ENCODE measurements at places on chromosomes 3 and 15. TPM values are rescaled to one million over a fixed set of nuclear protein-coding genes. Genes with fewer than 3 reads are reported as not detected.

DNA sequence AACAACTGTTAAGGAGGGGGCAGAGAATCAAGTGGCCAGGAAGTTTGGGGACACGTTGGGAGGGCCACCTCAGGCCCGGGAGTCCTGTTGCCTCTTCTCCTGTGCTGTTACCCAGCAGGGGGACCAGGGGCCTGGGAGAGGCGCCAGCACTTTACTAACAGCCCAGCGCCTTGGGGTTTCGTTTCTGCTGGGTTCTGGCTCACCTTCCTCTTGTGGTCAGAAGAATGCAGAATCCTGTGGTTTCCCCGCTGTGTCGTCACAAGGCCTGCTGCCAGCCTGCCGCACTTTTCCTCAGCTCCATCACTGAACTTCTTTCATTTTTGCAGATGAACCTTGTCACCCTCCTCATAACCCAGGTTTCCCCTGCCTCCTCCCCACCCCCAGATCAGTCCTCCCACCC lies 67.7 kb downstream of the SLC30A4 start:
- H3K4me3 ChIP-seq: no peak overlapping the region
- peaks cover 41% of the 10 kb centered on the region for H3K4me1 ChIP-seq
- no peak overlapping the region for H3K27ac ChIP-seq
- peaks cover 30% of the 10 kb centered on the region for H3K27me3 ChIP-seq
- H3K36me3 ChIP-seq: no peaks in the 10 kb centered on the region
- DNase-seq: peak; percentile 75

GRCh38 chr3:48664929-48665328 lies 2.2 kb upstream of the CELSR3 start:
- H3K4me3 ChIP-seq: no peak overlapping the region
- peaks cover 15% of the 10 kb centered on the region for H3K27me3 ChIP-seq
- no peaks in the 10 kb centered on the region for H3K36me3 ChIP-seq

- H3K36me3 ChIP-seq: no peaks in the 10 kb centered on the region
These were observed 380.8 kb downstream of the GRM7 start for GRCh38 chr3:7241584-7242302.

DNA sequence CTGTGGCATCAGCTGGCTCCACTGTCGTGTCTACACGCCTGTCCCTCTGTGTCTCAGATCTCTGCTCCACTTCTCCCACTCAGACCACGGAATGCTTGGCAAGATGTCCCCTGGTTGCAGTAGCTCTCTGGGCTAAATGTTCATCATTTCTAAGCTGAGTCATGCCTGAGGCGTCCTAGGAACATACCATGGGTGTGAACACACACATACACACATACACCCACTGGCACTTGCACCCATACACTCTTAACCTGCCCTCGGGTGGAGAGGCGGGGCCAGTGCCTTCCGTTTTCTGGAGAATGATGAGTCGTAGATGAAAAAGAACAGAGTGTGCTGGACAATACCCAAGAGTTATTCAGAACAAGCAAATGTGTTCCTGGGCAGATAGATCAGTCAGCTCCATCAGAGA lies 72.4 kb downstream of the SENP2 start:
- H3K4me3 ChIP-seq: no peak overlapping the region
- peak overlapping the region; percentile 88 for H3K27ac ChIP-seq
- DNase-seq: peak; percentile 99
- peaks cover 23% of the 10 kb centered on the region for H3K36me3 ChIP-seq
- H3K27me3 ChIP-seq: no peaks in the 10 kb centered on the region
- peaks cover 59% of the 10 kb centered on the region for H3K4me1 ChIP-seq

GRCh38 chr15:63481105-63481810 lies 23.1 kb upstream of the USP3 start:
- DNase-seq: no peak
- no peaks in the 10 kb centered on the region for H3K36me3 ChIP-seq
- no peak overlapping the region for H3K27ac ChIP-seq
- H3K4me1 ChIP-seq: peaks cover 12% of the 10 kb centered on the region
- no peaks in the 10 kb centered on the region for H3K27me3 ChIP-seq
- H3K4me3 ChIP-seq: no peak overlapping the region

GRCh38 chr3:71955240-71956068 lies 170.5 kb upstream of the PROK2 start:
- H3K27me3 ChIP-seq: no peaks in the 10 kb centered on the region
- no peaks in the 10 kb centered on the region for H3K36me3 ChIP-seq
- no peak for DNase-seq
- H3K27ac ChIP-seq: no peak overlapping the region
- H3K4me3 ChIP-seq: no peak overlapping the region

DNA sequence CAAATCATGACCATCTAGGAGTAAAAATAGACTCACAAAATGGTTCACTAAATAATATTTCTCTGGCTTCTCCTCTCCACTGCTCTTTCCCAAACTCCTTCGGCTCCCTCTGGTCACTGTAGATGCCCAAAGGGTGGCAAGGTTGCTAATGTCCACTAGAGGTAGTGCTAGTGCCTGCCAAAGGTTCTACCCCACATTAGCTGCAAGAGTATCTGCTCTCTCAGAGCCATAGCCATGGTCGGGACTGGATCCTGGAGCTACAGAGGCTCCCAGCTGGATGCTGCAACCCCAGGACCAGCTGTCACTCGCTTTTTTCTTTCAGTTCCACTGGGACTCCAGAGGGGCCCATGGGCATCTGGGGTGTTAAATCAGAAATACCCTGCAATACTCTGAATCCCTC lies 8.5 kb downstream of the HTR3D start:
- H3K27me3 ChIP-seq: no peaks in the 10 kb centered on the region
- no peak overlapping the region for H3K27ac ChIP-seq
- no peak overlapping the region for H3K4me3 ChIP-seq
- no peaks in the 10 kb centered on the region for H3K36me3 ChIP-seq

GRCh38 chr3:89948008-89948407 lies 840.6 kb downstream of the EPHA3 start:
- no peaks in the 10 kb centered on the region for H3K36me3 ChIP-seq
- no peak for DNase-seq
- H3K27ac ChIP-seq: no peak overlapping the region
- H3K4me3 ChIP-seq: no peak overlapping the region

DNA sequence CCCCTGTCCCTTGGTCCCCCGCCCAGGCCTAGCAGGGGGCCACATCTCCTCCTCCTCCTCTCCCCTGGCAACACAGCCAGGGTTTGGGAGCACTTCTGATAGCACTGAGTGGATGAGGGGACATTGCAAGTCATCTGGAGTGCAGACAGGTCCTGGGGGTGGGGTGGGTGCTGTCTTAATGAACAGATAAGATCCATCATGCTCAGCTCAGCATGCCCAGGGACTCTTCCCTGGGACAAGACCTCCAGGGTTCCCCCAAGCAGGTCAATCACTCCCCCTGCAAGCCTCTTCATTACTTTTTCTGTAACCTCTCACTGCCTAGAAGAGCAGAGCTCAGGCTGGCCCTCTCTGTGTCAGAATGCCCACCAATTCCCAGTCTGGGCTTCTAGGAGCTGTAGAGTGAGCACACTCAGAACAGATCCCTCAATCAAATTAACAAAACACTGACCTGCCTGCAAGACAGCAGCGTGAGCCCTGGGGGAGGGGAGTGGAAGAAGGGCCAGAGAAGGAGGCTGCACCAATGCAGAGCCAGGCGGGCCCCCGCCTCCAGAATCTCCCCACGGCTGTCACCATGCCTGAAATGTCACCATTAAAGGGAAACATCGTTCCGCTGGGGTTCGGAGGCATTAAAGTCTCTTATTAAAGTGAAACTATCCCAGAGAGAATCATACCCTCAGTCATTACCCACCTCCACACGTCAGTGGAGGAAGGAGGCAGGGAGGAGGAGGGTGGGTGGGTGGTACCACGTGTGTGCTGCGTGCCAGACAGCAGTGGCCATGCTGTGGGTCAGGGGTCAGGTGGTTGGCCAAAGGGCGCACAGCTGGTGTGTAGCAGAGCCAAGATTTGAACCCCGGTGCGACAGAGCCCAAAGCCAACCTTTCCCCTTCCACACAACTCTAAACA lies 114.7 kb upstream of the LINGO1 start:
- H3K4me1 ChIP-seq: no peaks in the 10 kb centered on the region
- no peaks in the 10 kb centered on the region for H3K36me3 ChIP-seq
- H3K27ac ChIP-seq: no peak overlapping the region

DNA sequence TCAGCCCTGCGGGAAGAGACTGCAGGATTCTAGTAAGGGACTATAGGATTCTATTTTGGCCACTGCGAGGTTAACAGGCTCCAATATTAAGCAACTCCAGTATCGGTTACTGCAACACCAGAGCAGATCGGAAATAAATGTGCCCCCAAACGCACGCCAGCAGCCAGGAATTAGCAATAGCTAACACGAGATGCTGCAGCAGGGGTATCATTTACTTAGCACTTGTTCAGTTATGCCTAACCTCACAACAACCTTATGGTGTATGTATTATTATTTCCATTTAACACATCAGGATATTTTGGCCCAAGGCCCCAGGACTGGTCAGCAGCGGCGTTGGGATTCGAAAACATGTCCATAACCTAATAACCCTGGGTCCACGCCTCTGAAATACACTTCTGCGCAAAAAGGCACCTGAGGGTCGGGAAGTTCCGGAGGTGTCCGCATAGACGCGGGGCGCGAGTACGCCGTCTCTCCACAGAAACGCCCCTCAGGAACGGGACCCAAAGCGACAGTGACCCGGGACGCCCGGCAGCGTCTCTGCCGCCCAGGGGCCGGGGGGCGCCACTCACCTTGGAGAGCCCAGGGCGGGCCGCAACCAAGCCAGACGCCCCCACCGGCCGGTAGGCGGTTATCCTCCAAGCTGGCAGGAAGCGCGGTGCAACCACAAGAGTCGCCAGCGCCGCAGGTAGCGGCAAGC lies 681 bp downstream of the PIK3CB start:
- no peaks in the 10 kb centered on the region for H3K36me3 ChIP-seq
- H3K27me3 ChIP-seq: no peaks in the 10 kb centered on the region
- peaks cover 12% of the 10 kb centered on the region for H3K4me1 ChIP-seq
- no peak for DNase-seq
- peak overlapping the region; percentile 68 for H3K27ac ChIP-seq
- peak overlapping the region; percentile 89 for H3K4me3 ChIP-seq

GRCh38 chr3:97009427-97010019 lies 195.1 kb downstream of the EPHA6 start:
- H3K27me3 ChIP-seq: no peaks in the 10 kb centered on the region
- no peak overlapping the region for H3K27ac ChIP-seq
- H3K4me3 ChIP-seq: no peak overlapping the region
- H3K4me1 ChIP-seq: no peaks in the 10 kb centered on the region
- no peak for DNase-seq

DNA sequence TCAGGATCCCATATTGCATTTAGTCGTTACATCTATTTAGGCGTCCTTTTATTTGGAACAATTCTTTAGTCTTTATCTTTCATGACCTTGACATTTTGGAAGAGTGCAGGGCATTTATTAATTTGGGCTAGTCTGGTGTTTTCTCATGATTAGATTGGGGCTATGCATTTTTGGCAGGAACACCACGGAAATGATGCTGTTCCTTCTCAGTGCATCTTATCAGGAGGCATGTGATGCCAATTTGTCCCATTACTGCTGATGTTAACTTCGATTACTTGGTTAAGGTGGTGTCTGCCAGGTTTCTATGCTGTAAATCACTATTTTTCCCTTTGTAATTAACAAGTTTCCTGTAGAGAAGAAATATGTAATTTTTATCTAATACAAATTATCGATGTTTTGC lies 18.1 kb upstream of the VWA5B2 start:
- no peaks in the 10 kb centered on the region for H3K4me1 ChIP-seq
- H3K27me3 ChIP-seq: peaks cover 4% of the 10 kb centered on the region
- no peaks in the 10 kb centered on the region for H3K36me3 ChIP-seq
- H3K27ac ChIP-seq: no peak overlapping the region
- DNase-seq: no peak

DNA sequence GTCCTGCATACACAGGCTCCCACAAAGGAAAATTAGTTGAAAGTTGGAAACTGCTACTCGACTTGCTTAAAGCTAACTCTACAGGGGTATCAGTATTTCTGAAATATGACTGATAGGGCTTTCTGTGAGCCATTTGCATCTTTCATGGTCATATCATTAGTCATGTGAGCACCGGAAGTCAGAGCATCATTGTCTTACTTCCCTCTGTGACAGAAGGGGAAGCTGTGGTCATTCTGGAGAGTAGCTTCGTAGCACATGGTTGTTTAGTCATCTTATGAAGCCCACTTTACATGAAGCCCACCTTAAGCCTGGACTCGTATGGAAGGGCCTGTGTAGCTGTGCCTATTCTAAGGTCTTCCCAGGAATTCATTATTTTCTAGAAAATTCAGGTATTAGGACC lies 69.0 kb downstream of the COL6A5 start:
- H3K4me1 ChIP-seq: no peaks in the 10 kb centered on the region
- H3K36me3 ChIP-seq: no peaks in the 10 kb centered on the region
- no peak overlapping the region for H3K4me3 ChIP-seq
- no peak overlapping the region for H3K27ac ChIP-seq
- H3K27me3 ChIP-seq: no peaks in the 10 kb centered on the region

CCDC39 gene
- polyA plus RNA-seq: not detected

GABRG3 gene
- not detected for polyA plus RNA-seq

CTXN2 gene
- polyA plus RNA-seq: not detected

C3orf52 gene
- 12.9 TPM for polyA plus RNA-seq

HYAL2 gene
- polyA plus RNA-seq: 71.8 TPM

ZKSCAN7 gene
- 1.9 TPM for polyA plus RNA-seq

PRSS50 gene
- not detected for polyA plus RNA-seq

Data from keratinocyte (primary cell).